Inflammatory macrophage (primary cell): ENCODE measurements at places on chromosomes 7 and 10.

DNA sequence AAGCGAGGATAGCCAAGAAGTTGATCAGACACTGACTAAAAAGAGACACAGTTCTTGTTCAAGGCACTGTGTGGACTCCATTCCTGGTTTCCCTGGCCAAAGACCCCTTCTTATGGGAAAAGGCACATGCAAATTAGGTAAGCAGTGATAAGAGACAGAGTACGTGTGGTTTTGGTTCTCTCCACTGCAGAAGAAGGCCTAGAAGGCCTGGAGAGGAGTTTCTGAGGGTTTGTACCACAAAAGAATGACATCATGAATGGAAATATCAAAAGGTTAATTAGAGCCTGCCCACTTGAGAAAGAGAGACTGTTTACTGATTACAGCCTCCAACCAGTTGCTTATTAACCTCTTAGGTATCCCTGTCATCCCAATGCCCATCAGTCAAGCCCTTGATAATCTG is 137.5 kb downstream of the ZNF365 start:
- DNase-seq: no peak

DNA sequence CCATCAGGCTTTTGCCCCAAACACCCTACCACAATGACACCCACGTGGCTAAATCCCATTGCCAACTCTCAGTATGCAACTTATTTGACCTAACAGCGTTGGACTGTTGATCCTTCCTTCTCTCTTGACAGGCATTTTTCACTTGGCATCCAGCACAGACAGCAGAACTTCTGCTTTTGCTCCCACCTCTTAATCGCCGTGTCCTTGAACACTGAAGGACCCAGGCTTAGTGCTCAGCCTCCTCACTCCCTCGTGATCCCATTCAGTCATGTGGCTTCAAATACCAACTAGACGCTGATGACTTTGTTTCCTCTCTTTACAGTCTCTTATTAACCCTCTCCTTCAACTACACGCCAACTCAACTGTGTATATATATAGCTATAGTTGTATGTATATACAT is 25.0 kb downstream of the ZFAND2A start:
- DNase-seq: peak; percentile 55

DNA sequence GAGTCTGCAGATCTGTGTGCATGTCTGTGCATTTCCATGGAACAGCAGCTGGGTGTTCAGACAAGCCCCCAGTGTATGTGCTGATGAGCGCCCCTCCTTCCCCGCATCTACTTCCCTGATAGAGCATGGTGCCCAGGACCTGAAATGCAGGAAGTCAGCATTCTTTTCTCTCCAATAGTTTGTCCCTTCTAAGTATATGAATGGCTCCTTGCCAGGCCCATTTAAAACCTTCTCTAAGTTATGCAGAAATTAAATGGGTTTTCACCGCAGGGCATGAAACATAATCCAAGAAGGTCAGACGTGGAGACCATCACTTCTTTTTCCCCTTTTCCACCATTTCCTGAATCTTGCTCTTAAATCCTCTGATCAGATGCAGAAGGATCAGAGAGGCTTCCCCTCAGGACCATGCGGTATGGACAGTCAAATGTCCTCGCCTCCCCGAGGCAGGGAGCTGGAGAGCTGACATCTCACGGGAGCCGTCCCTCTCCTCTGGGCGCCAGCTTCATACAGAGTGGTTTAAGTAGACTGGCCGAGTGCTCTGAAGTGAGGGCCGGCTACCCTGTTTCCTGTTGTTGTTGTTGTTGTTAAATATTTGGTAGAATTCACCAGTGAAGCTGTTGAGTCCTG is 155.3 kb downstream of the C10orf105 start:
- DNase-seq: no peak

- peak; percentile 77 for DNase-seq
These were observed 798 bp downstream of the PPIF start for GRCh38 chr10:79347894-79348639.

- no peak for DNase-seq
These were observed 130.0 kb downstream of the FAM53B start for GRCh38 chr10:124614003-124614659.

DNA sequence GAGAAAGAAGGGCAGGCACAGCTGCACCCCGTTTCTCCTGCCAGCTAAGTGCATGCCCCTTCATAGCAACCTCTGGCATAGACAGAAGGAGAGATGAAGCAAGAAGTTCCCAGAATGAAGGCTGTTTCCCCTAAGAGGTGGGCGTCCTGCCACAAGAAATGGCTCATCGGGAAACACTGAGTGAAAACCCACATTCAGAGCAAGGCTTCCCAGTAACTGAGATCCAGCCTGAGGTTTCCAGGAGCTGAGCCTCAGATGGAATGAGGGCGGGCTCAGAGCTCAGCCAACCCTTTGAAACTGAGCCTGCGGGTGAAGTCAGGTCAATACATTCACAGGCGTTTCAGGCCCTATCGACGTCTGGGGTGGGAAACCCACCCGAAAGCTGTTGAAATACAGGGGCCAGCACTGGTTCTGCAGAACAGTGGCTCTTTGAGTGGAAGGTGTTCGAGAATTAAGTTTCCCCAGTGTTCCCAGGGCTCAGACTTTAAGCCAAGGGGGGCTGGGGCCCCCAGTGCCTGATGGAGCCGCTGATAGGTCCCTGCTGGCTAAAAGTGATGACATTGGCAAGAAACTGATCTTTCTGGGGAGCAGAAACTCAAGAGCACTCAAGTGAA is 510.2 kb downstream of the RPS24 start:
- peak; percentile 72 for DNase-seq

DNA sequence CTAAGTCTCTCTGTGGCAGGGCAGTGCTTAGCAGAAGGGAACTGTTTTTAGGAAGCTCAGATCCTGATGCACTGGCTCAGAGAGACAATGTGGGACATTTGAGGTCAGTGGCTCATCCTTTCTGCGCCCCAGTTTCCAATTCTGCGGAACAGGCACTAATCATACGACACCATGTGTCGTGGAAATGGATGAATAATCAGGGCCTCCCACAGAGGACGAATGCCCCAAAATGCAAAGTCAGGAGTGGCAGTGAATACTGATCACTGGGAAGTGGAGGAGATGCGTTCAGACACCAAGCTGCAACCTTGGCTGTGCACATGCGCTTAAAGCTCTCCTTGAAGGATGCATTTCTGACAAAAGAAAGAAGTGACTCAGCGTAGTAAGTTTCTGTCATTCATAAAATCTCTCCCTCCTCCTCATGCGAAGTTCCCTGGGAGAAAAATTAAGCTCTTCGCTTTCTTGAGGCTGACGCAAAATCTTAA is 21.9 kb upstream of the ECHDC3 start:
- DNase-seq: peak; percentile 96

GRCh38 chr10:32041290-32042028 is 14.8 kb downstream of the KIF5B start:
- DNase-seq: no peak

DNA sequence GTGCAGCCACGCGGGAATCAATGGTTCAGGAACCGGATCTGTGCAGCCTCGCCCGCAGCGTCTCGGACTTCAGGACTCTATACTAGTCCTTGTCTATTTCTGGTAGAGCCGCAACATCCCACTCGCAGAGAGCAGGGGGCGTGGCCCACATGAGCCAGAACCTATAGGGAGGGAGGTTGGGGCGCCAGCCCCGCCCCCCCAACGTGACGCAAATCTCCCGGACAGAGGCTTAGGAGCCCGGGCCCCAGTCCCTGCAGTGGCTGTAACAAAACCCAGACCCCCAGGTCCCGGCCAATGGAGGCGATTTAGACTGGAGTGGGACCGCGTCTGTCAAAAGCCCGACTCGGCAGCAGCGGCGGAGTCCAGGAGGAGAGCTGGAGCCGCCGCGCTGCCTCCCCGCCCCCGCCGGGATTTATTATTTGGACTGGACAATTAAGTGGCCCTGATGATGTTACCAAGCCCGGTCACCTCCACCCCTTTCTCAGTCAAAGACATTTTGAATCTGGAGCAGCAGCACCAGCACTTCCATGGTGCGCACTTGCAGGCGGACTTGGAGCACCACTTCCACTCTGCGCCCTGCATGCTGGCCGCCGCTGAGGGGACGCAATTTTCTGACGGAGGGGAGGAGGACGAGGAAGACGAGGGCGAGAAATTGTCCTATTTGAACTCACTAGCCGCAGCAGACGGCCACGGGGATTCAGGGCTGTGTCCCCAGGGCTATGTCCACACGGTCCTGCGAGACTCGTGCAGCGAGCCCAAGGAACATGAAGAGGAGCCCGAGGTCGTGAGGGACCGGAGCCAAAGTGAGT is at the start of gene NKX2-3:
Gene NKX2-3, plus strand, starts transcription at position 256 of the 809 bp plus-strand sequence. Its CDS starts 190 bp downstream, at position 446.
- DNase-seq: peak; percentile 61

DNA sequence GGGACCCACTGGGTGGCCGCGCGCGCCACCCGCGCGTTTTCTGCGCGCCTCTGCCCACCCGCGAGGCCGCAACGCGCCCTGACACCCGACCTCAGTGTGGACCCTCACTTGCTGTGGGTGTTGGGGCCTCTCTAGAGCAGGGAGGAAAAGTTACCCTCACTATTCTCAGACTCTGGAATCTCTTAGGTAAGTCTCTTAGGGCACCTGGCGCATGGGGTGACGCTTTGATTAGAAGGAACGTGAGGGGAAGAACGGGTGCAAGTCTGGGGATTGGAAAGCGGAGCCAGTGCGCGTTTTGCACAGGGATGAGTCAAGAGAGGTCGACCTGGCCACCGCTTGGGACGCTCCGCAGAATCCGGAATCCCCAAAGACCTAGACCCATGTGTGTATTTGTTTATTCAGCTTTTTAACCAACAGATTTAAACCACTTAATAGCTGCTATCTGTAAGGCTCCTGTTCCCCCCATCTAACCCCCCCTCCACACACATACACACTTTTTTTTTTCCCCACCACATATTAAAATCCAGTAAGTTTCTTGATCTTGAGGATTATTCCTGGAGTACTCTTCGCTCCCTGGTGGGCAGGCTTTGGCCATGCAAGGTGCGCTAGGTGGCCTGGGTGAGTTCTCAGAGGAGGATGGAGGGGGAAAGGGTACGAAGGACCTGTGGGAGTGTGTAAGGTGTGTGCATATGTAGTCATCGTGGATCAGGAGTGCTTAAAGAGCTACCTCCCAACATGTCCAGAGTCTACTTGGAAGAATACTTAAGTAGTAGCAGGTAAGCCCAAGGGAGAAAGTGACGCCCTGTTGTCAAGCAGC is 169.1 kb upstream of the PPP1R3A start:
- no peak for DNase-seq

DNA sequence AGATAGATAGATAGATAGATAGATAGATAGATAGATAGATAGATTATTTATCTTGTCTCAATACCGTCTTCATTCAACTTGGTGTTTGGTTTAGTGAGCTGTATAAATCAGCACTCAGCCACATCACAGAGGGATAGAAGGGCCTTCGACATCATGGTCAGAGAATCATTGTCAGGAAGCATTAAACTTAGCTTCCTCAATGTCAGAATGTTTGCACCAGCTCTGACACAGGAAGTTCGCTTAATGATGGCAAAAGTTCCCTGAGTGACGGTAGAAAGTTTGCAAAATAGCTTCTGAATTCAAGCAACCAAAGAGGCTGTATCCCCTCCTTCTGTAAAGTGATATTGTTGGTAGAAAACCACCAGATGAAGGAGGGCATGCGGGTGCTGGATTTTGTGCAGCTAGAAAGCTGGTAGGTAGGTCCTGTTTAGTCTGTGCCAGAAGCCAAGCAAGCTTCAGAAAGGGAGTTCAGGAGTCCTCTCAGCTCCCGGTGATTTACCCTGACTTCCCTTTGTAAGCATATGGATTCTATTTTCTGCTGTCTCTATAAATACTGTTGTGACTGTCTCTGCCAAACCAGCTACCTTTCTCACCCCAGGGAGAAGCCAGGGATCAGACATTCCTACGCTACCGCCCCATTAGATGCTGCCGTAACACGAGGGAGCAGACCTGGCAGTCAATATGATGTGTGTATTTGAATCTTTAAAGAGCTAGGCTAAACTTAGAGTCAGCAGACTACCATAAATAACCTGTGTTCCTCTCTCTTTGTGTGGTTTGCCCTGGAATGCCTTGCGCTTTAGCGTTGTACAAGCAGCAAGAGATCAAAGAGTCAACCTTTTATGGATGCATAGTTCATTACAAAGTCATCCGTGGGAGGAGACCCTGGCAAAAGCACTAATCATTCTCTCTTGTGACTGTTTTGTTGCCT is 200.5 kb upstream of the KIAA1217 start:
- no peak for DNase-seq

- peak; percentile 96 for DNase-seq
These were observed 212.8 kb downstream of the MAD1L1 start for GRCh38 chr7:2019711-2020511.

GRCh38 chr7:142801601-142802295 is 31.0 kb downstream of the PRSS2 start:
- DNase-seq: no peak

DNA sequence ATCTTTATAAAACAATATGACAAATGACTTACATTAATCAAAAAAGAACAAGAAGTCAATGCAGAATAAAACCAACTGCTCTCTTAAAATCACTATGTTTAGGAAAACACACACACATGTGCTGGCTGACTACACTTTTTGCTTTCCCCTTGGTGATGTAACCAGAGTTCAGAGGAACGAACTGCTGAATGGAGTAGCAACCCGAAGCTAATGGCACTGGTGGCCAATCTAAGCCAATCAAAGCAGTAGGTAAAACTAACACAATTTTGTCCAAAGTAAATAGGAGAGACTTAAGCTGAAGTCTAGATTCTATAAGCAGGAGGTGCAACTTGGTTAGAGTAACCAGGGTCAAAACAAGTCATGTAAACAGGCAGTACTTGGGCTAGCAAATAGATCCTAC is 33.2 kb upstream of the CUBN start:
- no peak for DNase-seq

DNA sequence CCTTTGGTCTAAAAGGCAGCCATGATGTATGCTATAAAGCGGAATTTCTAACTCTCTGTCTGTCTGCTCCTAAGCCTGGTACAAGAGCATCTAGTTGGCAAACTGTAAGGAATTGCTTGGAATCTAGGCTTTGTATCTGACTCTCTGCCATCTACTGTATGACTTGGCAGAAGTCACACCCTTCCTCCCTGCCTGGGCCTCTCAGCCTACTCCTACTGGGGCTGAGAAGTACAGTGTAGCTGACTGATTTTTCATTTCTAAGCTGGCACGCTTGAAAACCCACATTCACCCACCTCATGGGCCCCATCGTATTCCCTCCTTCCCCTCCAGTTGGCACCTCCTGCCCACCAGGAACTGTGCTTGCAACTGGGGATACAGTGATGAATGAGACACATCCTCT is 435.2 kb downstream of the PLXNA4 start:
- DNase-seq: no peak

- DNase-seq: no peak
These were observed 35.6 kb downstream of the COL13A1 start for GRCh38 chr10:69837261-69837660.

- peak; percentile 35 for DNase-seq
These were observed 279.9 kb downstream of the NEBL start for GRCh38 chr10:20616918-20617810.
